Vagina (tissue), 2 donors: ENCODE measurements at places on chromosomes 12 and 14.

- no peak overlapping the region for H3K4me3 ChIP-seq
- no peak for DNase-seq
- no peaks in the 10 kb centered on the region for H3K4me1 ChIP-seq
- no peaks in the 10 kb centered on the region for H3K36me3 ChIP-seq
- no peak overlapping the region for H3K27ac ChIP-seq
- H3K27me3 ChIP-seq = no peaks in the 10 kb centered on the region
Measured at GRCh38 chr12:41367726-41368405, 179.7 kb downstream of the PDZRN4 start.

GRCh38 chr14:45251912-45252311 is 1.1 kb downstream of the MIS18BP1 start:
- peak overlapping the region; percentile 92 for H3K27ac ChIP-seq
- peak overlapping the region; percentile 67 for H3K4me3 ChIP-seq
- no peak for DNase-seq
- H3K36me3 ChIP-seq = no peaks in the 10 kb centered on the region
- H3K27me3 ChIP-seq = no peaks in the 10 kb centered on the region

DNA sequence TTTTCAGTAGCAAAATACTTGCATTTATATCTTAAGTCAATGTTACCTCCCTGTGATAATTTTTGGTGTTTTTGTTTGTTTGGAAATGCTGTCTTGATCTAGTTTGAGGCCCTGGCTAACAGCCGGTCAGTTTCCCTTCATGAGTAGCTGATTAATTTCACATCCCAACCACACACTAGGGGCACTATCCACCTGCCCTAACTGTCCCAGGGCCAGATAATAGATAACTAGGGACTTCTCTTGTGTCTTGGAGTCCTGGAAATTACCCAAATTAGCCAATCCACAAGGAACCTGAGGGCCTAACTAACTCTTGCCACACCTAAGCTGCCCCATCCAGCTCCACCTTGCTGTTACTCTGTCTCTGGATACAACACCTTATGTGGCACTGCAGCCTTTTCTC is 399.9 kb downstream of the FOXG1 start:
- no peaks in the 10 kb centered on the region for H3K27me3 ChIP-seq
- no peaks in the 10 kb centered on the region for H3K36me3 ChIP-seq
- H3K4me3 ChIP-seq = no peak overlapping the region
- no peak overlapping the region for H3K27ac ChIP-seq

GRCh38 chr12:77007476-77007875 is 57.9 kb downstream of the E2F7 start:
- DNase-seq = no peak
- no peak overlapping the region for H3K4me3 ChIP-seq
- H3K36me3 ChIP-seq = no peaks in the 10 kb centered on the region
- no peaks in the 10 kb centered on the region for H3K27me3 ChIP-seq

- peaks cover 80% of the 10 kb centered on the region for H3K4me1 ChIP-seq
- H3K36me3 ChIP-seq = no peaks in the 10 kb centered on the region
- H3K27ac ChIP-seq = peak overlapping the region; percentile 96
- no peaks in the 10 kb centered on the region for H3K27me3 ChIP-seq
- DNase-seq = peak; percentile 94
Measured at GRCh38 chr12:53048033-53048779, 1.7 kb upstream of the TNS2 start.

DNA sequence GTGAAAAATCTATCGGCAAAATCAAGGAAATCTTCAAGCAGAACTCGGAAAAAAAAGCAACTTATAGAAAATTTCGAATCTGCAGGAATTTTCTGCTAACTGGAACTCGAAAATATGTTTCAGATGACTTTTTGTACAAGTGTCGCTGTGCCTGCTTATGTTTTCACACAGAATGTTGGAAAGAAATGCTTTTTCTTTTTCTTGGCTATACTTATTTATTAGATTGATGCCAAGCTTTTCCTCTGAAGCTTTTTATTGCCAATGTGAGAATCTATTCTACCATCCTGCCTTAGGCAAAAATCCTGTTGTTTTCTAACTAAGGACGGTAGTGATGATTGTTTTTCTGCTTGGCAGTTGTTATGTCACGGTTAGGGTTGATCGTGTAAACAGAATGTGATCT is 65.8 kb downstream of the TRHDE start:
- H3K27ac ChIP-seq = no peak overlapping the region
- H3K4me3 ChIP-seq = no peak overlapping the region
- no peak for DNase-seq
- no peaks in the 10 kb centered on the region for H3K27me3 ChIP-seq
- no peaks in the 10 kb centered on the region for H3K4me1 ChIP-seq
- no peaks in the 10 kb centered on the region for H3K36me3 ChIP-seq
